ENCODE measurements at places on chromosomes 1 and 21. TPM values are rescaled to one million over a fixed set of nuclear protein-coding genes. Genes with fewer than 3 reads are reported as not detected.

GNG4 gene
- 1.2 TPM for total RNA-seq

CD5L gene
- total RNA-seq, result not detected

PRAMEF27 gene
- total RNA-seq, result not detected

ALX3 gene
- not detected for total RNA-seq

KIF26B gene
- total RNA-seq, result 1.0 TPM

AMY1A gene
- total RNA-seq, result not detected

TAS1R3 gene
- 0.85 TPM for total RNA-seq

GFI1 gene
- total RNA-seq, result not detected

C4BPB gene
- 0.34 TPM for total RNA-seq

AGTRAP gene
- total RNA-seq, result 47.5 TPM

F5 gene
- not detected for total RNA-seq

USP1 gene
- 51.7 TPM for total RNA-seq

LAMB3 gene
- total RNA-seq, result 1.5 TPM

FLG2 gene
- not detected for total RNA-seq

POGZ gene
- total RNA-seq, result 20.3 TPM

MNDA gene
- total RNA-seq, result not detected

CA14 gene
- not detected for total RNA-seq

OR2T5 gene
- not detected for total RNA-seq

TMPRSS2 gene
- total RNA-seq, result not detected

SH2D1B gene
- 0.05 TPM for total RNA-seq

AADACL3 gene
- not detected for total RNA-seq

FLG gene
- total RNA-seq, result under 0.01 TPM

SYPL2 gene
- not detected for total RNA-seq

KCNK1 gene
- not detected for total RNA-seq

GREM2 gene
- total RNA-seq, result not detected

SMAP2 gene
- total RNA-seq, result 6.7 TPM

SPATA1 gene
- total RNA-seq, result 0.65 TPM

NBPF6 gene
- total RNA-seq, result not detected

CNKSR1 gene
- total RNA-seq, result not detected

OR2T2 gene
- not detected for total RNA-seq

CFAP57 gene
- 0.14 TPM for total RNA-seq

LCE1B gene
- total RNA-seq, result not detected

OR10Z1 gene
- total RNA-seq, result not detected

FBLIM1 gene
- 195 TPM for total RNA-seq

FALEC gene
- total RNA-seq, result not detected

TESK2 gene
- 7.7 TPM for total RNA-seq

HCRTR1 gene
- 4.6 TPM for total RNA-seq

SMCP gene
- not detected for total RNA-seq

CHIA gene
- total RNA-seq, result not detected

OR2L8 gene
- 0.17 TPM for total RNA-seq

PALMD gene
- 63.3 TPM for total RNA-seq

GUCA2A gene
- not detected for total RNA-seq

MYBPH gene
- not detected for total RNA-seq

TACSTD2 gene
- total RNA-seq, result 43.9 TPM

DIO1 gene
- total RNA-seq, result not detected

GCSAML gene
- total RNA-seq, result not detected

RNF220 gene
- 90.4 TPM for total RNA-seq

AKNAD1 gene
- total RNA-seq, result not detected

CR1L gene
- total RNA-seq, result 0.14 TPM

KLF17 gene
- total RNA-seq, result not detected

LAPTM5 gene
- 39.9 TPM for total RNA-seq

OR6K3 gene
- total RNA-seq, result not detected

DCST1 gene
- total RNA-seq, result not detected

LRRC71 gene
- total RNA-seq, result 0.34 TPM

OR2T33 gene
- total RNA-seq, result not detected

RNF187 gene
- 34.7 TPM for total RNA-seq

Data from dermis blood vessel endothelial cell (primary cell).